ENCODE measurements at places on chromosomes 6 and 20. TPM values are rescaled to one million over a fixed set of nuclear protein-coding genes. Genes with fewer than 3 reads are reported as not detected.

Gene ROS1
- polyA plus RNA-seq: 0.16 TPM

Gene MUC21
- polyA plus RNA-seq: 0.27 TPM

Gene HNF4A
- polyA plus RNA-seq: 0.16 TPM

Gene KIF25
- polyA plus RNA-seq: 1.5 TPM

Gene PHACTR3
- 35.8 TPM for polyA plus RNA-seq

Gene C6orf52
- 1.1 TPM for polyA plus RNA-seq

Gene PGM3
- 10.5 TPM for polyA plus RNA-seq
